Ascending aorta (tissue), 2 donors: ENCODE measurements at places on chromosomes 7 and 10. TPM values are rescaled to one million over a fixed set of nuclear protein-coding genes. Genes with fewer than 3 reads are reported as not detected.

GRCh38 chr7:50679218-50680007, 103.3 kb downstream of the GRB10 start:
- DNase-seq = no peak

DNA sequence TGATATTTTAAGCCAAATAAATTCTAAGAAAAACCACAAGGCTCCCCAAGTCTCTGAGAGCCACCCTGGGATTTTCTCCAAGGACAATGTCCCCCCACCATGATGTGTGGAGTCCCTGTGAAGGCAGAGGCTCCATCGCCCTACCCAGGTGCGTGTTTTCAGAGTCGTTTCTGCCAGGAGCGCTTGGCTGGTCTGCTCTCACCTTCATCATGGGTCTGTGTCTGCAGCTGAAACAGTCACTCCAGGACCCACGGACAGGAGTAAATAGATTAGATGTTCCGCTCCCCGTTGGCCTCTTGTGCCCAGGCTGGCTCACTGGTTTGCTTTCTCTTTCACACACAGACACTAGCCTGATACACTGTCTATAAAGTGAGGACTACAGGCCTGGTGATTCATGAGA, 217.5 kb downstream of the SFMBT2 start:
- no peak for DNase-seq

DNA sequence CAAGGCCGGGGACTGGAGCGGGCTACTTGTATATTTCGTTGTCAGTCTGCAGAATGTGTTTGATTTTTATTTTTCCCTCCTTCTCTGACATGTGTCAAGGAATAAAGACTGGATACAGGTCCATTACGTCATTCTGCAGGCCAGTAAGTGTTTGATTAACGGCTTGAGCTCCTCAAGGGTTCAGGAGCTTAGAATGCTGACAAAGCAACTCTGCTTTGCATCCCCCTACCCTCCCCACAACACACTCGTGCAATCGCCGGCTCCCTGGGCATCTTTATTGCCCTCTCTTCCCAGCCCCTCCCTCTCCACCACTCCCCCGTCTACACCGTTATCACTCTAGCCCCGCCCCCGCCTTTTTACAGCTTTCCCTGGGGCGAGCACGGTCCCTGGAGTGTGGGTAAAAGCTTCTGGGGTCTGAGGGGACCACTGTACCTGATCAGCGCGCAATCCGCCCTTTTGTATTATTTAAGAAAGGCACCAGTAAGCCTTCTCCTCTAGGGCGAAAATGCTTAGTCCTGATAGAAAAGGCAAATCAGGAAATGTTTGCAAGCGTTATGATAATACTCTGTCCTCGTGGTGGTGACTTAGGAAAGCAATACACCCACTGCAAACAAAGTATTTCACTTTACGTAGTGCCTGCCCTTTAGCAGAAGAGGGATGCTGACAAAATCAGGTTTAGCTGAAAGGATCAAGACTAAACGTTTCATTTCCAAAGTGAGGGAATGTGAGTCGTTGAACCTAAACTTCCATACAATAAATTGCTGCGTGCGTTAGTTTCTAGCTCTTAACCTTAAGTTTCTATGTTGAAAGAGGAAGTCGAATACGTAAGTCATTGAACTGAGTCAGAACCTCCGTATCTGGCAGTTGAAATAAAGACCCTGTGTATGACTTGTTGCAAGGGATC, 1.4 kb upstream of the CREB5 start:
- no peak for DNase-seq

- DNase-seq = no peak
Observed at GRCh38 chr7:66033471-66034385, 41.9 kb upstream of the ASL start.

GRCh38 chr7:153581419-153581818, 470.8 kb upstream of the DPP6 start:
- DNase-seq = no peak

DNA sequence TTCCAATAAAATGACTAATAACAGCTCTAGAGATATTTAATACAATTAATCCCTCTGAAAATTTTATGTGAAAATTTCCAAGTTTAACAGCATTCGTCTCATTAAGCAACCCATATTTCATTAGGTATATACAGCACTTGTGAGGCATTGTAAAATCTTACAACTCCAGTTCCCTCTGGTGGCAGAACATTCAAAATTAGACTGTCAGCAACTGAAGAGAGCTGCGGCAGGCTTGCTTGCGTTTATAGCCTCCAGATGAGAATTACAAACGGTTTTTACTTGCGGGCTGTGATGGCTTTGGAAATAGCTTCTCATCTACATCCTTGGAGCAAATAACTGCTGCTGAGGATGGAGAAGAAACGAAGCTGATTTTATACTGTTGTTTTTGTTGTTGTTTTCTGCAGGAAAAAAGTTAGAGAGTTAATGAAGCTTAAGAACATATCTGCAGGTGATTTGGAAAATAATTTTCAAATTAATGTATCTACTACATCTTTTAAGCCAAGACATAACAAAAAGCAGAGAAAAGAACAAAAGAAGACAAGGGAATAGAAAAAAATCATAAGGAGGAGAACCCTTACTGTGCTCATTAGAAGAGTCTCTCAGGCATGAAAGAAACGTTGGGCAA, 171.3 kb downstream of the MAGI2 start:
- DNase-seq = no peak

DNA sequence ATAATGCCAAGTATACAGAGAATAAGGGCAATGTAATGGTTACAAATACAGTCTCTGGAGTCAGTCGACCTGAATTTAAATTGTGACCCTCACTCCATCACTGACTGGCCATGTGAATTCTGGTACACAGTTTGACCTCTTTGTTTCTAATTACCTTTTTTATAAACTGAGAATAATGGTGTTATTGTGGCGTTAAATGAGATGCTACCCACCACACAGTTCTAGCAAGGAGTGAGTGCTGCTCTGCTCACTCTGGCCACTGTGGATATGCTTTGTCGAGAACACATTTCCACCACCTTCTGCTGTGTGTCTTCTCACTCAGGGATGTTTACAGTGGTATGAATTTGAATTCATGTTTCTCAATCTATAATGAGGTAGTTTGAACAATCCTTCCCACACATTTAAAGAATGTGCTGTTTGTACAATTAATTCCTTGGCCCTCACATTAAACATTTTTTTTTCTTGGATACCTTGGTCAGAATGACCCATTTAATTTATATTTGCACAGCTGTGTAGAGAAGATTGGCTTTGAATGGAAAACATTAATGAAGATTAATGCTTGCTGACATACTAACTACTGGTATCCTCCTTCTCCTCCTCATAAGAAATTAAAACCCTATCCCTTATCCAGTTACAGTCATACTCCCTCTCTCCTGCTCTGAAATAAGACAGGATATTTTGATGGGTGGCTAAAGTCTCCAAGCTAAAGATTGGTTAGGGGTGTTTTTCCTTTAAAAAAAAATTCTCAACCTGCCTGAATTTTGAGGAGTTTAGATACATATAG, 42.4 kb downstream of the PLCE1 start:
- no peak for DNase-seq

DNA sequence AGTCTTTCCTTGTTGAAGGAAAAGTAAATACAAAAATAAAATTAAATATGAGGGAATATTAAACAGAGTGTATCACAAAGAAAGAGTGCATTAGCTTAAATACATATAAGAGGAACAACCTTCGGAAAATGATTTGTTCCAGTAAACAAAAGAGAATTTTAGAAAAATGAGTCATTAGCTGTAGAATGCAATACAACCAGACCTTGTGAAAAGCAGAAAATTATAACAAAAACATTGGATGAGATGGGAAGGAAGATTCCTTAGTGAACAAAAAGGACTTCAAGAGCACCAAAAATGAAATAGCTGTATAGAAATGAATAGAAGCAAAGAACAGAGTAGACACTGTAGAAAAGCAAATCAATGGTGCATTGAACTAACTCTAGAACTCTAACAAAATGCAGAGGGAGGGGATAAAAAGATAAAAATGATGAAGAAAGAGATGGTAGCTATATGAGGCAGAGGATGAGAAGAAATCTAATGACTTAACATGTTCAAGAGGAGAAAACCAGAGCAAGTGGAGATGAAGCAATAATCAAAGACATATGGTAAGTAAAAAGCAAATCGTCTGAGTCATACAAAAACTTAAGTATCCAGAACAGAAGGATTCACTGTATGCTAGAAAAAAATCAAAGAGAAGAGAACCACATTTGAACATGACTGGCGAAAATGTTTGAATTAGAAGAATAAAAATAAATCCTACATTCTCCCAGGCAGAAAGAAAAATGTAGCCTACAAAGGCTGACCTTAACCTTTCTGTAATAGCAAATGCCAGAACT, 190.5 kb downstream of the TMEM26 start:
- no peak for DNase-seq

GRCh38 chr10:31319602-31320549, 860 bp downstream of the ZEB1 start:
- peak; percentile 68 for DNase-seq

DNA sequence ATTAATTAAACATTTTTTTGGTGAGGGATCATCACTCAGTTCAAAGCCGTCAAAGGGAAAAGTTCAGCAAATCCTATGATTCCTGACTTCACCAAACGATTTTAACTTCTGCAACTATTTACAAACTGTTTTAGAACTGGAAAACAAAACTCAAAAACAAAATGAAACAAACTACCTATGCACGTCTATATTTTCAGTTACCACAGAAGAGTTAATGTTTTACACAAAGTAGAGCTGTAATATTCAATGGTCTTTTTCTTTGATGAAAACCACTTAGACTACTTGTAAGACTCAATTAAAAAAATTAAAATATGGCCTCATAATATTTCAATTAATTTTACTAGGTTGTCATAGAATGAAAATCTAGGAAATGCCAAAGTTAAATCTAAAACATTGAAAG, 131.5 kb downstream of the ATE1 start:
- DNase-seq = no peak

- no peak for DNase-seq
Observed at GRCh38 chr7:148264933-148265557, 325.5 kb upstream of the C7orf33 start.

DNA sequence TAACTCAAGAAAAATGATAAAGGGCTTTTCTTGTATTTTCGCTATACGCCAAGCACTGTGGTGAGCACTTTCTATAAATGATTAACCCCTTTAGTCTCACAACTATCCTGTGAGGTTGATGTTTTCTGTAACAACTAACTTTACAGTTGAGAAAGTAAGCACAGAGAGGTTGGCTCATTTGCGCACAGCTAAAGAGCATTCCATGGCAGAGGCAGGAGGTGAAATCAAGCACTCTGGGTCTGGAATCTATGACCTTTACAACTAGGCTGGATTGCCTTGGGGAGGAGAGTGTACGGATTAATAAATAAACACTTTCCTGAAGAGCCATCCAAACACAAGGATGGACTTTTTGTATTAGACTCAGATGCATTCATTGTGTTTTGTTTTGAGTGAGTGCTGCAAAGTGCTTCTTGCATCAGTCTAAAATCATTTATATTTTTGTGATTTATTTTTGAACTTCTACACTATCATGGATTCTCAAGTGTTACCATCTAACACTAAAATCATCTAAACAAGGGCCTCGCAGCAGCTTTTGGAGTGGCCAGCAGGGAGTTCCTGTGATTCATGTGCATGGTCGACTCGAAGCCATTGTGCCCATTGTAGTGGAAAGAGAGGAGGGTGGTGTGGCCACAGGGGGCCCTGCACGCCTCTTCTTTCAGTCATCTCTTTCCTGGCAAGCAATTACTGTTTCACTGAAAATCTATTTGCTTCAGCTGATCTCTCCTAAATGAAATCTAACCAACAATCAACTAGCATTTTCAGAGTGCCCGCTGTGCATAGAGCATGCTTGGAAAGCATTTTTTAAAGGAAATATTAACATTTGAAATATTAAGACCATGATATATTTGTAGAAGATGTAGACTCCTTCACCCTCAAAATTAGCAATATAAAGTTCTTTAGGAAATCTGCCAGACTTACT, 633.4 kb upstream of the COBL start:
- DNase-seq = no peak

DNA sequence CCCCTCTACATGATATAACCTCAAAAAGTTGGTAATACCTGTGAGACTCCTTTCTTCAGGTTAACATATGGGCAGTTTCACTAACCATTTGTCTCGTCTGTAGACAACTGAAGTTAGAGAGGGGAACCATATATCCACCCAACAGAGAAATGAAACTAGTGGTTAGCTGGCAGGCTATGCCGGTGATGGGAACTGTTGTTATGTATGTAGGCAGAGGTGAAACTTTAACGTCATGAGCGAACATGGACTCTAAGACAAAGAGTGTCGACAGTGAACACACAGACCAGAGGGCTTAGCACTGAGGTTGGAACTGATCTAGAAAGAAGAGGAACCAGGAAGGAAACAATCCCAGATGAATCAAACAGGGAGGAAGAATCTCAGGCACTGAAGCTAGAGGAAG, 112.4 kb downstream of the ELMO1 start:
- DNase-seq = no peak

GRCh38 chr7:128311013-128311412, 32.7 kb downstream of the RBM28 start:
- DNase-seq = no peak

DNA sequence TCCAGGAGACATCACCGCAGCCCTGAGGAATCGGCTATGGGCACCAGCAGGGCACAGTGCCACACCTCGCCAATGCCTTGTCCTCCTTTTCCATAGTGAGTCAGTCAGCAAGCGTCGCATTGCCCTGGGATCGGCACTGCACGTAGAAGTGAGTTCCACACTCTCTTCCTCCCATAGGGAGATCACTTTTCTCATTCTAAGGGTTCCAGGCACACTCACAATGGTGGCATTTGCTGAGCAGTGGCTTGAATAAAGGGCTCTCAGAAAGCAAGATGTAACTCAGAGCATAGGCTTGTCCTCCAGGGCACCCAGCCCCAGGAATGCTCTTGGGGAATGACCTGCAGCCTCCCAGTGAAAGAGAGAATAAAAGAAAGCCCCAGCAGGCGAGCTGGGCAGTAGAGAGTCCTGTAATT, 1.1 kb upstream of the VIM start:
- no peak for DNase-seq

DNA sequence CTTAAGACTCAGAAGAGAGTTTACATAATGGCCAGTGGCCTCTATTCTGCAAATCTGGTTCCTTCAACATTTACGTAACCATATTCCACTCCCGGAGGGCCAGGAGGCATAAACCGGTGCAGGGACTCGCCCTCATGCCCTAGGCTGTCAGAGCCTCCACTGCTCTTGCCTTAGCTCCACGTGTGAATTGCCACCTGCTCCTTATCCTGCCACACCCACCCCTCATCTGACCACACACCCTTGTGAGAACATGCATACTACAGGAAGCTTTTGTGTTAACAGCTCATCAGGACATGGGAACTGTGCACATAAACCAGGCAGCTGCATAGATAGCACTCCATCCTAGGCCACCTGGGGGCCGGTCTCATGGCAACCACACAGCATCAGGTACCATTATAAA, 146.7 kb upstream of the PFKP start:
- DNase-seq = no peak

- no peak for DNase-seq
Observed at GRCh38 chr10:16472828-16473227, 36.0 kb downstream of the PTER start.

The SMKR1 gene
- total RNA-seq = not detected

The ZDHHC6 gene
- 67.3 TPM for total RNA-seq

The EBLN1 gene
- total RNA-seq = not detected

The CDK13 gene
- 68.6 TPM for total RNA-seq

The YWHAG gene
- total RNA-seq = 83.0 TPM

The CALD1 gene
- 352 TPM for total RNA-seq

The TECPR1 gene
- total RNA-seq = 28.1 TPM

The KEL gene
- not detected for total RNA-seq

The SMO gene
- total RNA-seq = 12.9 TPM

The HOXA1 gene
- total RNA-seq = not detected

The SFTPD gene
- total RNA-seq = not detected

The PTF1A gene
- total RNA-seq = not detected

The APBB1IP gene
- total RNA-seq = not detected

The CHST3 gene
- 41.4 TPM for total RNA-seq

The PSD gene
- not detected for total RNA-seq

The CALY gene
- not detected for total RNA-seq

The CCL24 gene
- total RNA-seq = not detected
